KG1 (cell line): ENCODE measurements at places on chromosomes 1 and 21.

DNA sequence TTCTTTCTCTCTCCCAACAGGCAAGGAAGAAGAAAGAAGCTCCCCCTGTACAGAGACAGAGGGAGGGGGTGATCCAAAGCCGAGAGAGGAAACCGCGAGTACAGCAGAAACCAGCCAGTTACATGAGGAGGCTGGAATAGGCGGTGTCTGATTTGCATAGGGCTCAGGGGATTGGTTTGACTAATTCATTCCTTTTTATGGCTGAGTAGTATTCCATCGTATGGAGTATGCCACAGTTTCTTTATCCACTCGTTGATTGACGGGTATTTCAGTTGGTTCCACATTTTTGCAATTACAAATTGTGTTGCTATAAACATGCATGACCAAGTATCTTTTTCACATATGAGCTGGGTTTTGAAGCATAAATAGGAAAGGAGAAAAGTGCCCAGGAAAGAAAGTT lies 3.4 kb upstream of the GPX7 start:
- no peak for DNase-seq

GRCh38 chr21:34511787-34512455 lies at the start of gene KCNE1:
Gene KCNE1 (minus strand): TSS chr21:34512210. CDS start chr21:34449634, 62,576 bp downstream.
- DNase-seq = no peak

DNA sequence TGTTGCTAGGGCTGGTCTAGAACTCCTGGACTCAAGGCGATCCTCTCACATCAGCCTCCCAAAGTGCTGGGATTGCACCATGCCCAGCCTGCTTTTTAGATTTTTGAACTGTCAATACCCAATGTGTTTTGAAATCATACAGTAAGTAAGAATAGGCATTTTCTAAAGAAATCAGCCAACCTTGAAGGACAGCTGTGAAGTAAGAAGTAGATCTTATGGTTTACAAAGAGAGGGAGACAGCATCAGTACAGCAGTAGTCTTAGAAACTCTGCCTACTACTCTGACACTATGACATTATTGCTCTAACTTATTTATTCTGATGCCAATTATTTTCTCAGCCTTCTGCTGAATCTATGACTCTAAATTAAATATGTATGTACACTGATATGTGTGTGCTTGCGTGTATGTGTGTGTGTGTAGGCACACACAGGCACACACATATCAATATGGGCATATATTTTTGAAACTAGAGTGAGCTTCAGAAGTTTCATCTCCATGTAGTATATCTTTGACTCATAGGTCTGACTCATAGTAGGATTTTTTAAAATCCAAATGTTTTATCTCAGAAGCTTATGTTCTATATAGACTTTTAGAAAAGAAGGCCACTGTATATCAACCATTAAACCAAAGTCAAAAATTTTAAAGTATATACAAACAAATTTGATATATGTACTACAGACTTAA lies 140.4 kb downstream of the COL24A1 start:
- no peak for DNase-seq

- no peak for DNase-seq
These were observed 38.3 kb downstream of the STUM start for GRCh38 chr1:226586650-226587422.

- no peak for DNase-seq
These were observed 13.7 kb downstream of the LGR6 start for GRCh38 chr1:202207292-202207691.
